Nephron progenitor cell (in vitro differentiated cells): ENCODE measurements at places on chromosomes 2 and 18.

DNA sequence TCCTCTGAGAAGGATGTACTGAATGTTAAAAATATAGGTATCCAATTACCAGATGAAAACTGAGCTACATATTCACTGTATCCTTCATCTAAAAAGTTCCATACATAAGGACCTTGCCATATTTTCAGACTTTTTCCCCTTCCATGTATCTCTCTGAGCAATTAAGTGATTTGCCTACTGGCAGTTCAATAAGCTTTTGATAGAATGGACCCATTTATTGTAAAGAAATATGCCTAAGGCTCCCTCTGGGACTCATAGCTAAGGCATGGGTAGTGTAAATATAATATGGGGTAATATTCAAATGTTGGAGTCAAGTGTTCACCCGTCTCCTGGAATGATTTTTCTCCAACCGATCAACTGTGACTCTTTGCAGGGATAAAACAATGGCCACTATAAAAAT, 135.4 kb upstream of the FSHR start:
- no peak for DNase-seq

DNA sequence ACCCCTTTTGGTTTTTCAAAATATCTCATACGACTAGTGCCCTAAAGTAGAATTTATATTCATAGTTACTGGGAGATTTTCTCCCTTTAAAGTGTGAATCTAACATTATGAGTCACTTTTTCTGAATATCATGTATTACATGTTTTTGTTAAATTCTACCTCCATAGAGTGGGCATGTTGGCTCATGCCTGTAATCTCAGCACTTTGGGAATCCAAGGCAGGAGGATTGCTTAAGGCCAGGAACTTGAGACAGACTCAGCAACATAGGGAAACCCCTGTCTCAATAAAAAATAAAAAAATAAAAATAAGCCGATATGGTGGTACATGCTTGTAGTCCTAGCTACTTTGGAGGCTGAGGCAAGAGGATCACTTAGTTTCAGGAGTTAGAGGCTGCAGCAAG, 45.3 kb upstream of the UNC80 start:
- no peak for DNase-seq

- peak; percentile 42 for DNase-seq
These were observed 44.3 kb downstream of the MYCN start for GRCh38 chr2:15984368-15985255.

DNA sequence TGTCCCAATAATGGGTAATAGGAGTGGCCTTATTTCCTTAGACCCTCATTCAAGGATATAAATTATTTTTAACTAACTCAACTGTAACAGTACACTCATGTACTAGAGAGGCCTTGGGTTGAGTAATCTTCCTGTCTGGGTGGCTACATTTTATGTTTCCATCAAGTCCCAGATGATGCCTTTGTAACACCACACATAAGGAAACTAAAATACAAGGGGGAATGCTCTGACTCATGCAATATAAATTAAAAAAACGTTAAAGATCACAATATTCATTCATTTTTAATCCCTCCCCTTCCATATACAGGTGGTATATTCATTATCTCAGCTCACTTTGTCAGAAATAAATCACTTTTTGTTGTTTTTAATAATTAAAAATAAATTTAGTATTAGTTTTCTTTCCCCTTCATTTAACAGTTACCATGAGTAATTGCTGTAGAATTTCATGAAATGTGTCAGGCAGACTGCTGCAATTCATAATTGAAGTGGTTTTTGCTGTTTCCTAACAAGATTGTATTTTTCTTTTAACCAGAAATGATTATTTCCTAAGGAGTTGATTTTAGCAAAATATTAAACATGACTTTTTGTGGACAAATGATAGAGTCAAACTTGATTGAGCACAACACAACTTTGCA, 1403.6 kb downstream of the SUCLG1 start:
- no peak for DNase-seq

- no peak for DNase-seq
These were observed 76.9 kb downstream of the NRXN1 start for GRCh38 chr2:50955081-50955480.

DNA sequence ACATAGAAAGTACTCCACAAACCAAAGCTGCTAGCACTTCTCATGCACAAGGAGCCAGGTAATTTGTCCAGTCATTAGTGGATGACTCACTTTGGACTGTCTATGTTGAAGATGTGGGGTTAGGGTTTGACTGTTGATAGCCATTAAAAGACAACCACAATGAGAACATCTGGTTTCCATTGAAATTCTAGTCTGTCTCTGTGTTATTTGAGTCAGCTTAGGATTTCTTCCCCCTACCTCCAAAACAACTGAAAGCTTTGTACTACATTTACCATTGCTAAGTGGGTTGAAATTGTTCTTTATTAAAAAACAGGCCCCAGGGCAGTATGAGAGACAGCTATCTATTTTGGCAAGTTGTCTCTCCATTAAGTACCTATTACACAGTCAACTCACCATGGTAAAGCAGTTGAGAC, 50.2 kb upstream of the ANKRD44 start:
- DNase-seq, result no peak
